ENCODE measurements at places on chromosomes 7 and 10. TPM values are rescaled to one million over a fixed set of nuclear protein-coding genes. Genes with fewer than 3 reads are reported as not detected.

- no peak for DNase-seq
These were observed 278.8 kb downstream of the CAMK1D start for GRCh38 chr10:12628153-12628552.

The PTER gene
- polyA plus RNA-seq, result 23.9 TPM

The ADIRF gene
- polyA plus RNA-seq, result 20.8 TPM

GRCh38 chr7:158805414-158805813 is 23.9 kb downstream of the ESYT2 start:
- DNase-seq, result no peak

The AEBP1 gene
- 66.3 TPM for polyA plus RNA-seq

The GOLGA7B gene
- 1.5 TPM for polyA plus RNA-seq

- no peak for DNase-seq
These were observed 742 bp downstream of the LMBR1 start for GRCh38 chr7:156892081-156892800.

The PSMG3 gene
- 36.0 TPM for polyA plus RNA-seq

The CYP2C19 gene
- polyA plus RNA-seq, result not detected

The UTF1 gene
- not detected for polyA plus RNA-seq

DNA sequence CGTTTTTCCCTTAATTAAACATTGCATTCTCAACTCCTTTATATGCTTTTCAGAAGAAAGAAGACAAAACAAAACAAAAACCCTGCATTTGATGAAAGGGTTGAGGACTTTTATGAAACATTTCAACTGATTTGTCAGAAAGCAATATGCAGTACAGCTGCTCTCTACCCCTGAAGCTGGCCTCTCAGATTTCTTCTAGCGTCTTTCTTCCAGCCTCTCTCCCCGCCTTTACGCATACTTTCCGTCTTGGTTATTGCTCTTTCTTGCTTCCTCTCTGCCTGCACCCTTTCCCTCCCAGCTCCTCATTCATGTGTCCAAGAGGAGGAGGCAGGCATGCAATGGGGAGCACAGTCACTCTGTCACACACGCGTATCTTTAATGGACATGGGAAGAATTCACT is 91.0 kb upstream of the COL1A2 start:
- DNase-seq, result peak; percentile 69
